GM04503 (cell line): ENCODE measurements at places on chromosomes 5 and 9.

DNA sequence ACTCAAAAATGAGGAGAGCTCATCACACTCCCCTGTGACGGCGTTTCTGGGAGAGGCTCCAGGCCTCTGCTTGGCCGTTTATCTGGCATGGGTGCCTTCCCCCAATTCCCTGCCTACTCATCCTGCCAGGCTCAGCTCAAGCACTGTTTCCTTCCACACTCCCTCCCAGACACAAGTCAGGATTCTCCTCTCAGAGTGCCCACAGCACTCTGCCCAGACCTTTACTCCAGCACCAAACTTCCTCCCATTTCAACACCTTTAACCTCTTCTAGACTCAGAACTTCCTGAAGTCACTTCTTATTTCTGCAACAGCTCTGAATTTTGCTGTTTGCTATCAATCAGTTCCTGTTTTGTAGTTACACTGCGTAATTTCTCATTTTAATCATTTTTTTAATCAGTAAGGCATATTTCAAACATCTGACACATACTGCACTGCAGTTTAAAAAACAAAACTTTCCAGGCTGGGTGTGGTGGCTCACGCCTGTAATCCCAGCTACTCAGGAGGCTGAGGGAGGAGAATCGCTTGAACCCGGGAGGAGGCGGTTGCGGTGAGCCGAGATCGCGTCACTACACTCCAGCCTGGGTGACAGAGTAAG is 16.0 kb downstream of the TRMO start:
- no peak for DNase-seq

- DNase-seq = no peak
Measured at GRCh38 chr5:65566505-65566904, 3.4 kb downstream of the PPWD1 start.

GRCh38 chr9:124212381-124213050 is 45.2 kb upstream of the NEK6 start:
- DNase-seq = peak; percentile 55

DNA sequence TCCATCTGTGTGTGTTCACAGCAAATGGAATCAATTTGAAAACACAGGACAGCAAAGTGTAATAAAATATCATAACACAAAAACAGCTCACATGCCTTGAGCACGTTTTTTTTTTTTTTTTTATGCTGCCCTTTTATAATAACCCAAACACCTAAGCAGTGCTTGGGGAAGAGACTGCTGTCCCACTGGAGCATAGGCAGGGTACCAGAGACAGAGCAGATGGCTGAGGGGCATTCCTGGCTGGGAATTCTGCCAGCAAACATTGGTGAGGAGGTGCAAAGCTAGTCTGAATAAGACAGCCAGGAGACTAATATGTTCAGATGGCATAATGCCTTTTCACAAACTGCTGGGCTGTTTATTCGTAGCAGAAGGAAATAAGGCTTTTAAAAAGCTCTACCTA is 58.1 kb upstream of the SV2C start:
- DNase-seq = no peak

GRCh38 chr9:90433398-90433941 is 209.2 kb downstream of the DIRAS2 start:
- DNase-seq = no peak

DNA sequence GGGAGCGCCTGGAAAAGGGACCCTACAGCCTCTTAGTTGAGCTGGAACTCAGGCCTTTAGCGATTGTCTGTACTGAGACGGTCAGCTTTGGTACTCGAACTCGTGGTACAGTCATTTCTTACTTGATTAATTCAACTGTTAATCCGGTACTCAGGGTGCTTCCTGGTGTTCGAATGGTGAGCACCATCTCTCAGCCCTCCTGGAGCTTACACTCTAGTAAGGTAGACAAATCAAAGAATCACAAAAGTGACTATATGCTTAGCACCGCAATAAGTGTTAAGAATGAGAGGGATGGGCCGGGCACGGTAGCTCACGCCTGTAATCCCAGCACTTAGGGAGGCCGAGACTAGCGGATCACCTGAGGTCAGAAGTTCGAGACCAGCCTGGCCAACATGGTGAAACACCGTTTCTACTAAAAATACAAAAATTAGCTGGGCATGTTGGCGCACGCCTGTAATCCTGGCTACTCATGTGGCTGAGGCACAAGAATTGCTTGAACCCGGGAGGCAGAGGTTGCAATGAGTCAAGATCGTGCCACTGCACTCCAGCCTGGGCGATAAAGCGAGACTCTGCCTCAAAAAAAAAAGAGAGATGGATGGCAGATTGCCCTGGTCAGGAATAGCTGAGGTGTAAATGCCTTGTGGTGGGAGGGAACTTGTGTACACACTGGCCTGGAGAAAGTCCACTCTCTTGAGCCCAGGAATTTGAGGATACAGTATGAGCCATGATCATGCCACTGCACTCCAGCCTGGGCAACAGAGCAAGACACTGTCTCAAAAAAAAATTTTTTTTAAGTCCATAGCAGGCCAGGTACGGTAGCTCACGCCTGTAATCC is 981 bp downstream of the TCOF1 start:
- DNase-seq = no peak

GRCh38 chr9:18404434-18405029 is 69.4 kb upstream of the ADAMTSL1 start:
- DNase-seq = no peak

- DNase-seq = no peak
Measured at GRCh38 chr5:40679913-40680681, at the start of gene PTGER4. PTGER4 (plus strand) TSS chr5:40679915; CDS start chr5:40680994, 1,079 bp downstream.

DNA sequence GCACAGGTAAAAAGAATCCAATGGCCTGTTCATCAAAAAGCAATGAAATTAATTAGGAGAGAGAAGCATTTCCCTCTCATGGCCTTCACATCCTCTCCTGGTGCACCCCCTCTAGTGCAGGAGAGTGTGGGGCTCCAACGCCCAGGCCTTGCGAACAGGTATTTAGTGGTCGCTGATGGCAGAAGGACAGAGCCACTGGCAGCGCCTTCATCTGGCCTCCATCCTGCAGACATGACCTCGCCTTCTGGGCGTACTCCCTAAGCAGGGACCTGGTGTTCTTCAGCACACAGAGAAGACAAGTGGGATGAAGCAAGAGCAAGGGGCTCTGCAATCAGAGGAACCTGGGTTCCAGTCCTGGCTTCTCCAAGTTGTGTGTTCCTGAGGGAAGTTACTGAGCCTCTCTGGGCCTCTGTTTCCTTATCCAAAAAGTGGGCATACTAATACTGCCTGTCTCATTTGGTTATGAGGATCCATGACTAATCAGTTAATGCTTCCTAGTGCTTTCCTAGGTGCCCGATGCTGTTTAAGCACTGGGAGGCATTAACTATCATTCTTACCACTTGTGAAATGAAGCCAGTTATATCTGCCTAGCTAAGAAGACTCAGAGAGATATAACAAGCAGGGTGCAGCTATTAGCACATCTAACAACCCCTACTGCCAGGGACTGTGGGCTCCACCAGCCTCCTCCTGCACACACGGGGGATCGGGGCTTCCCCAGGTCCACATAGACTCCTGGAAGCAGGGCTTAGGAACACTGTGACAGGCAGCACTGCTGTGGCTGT is 77.3 kb downstream of the SEMA4D start:
- no peak for DNase-seq

DNA sequence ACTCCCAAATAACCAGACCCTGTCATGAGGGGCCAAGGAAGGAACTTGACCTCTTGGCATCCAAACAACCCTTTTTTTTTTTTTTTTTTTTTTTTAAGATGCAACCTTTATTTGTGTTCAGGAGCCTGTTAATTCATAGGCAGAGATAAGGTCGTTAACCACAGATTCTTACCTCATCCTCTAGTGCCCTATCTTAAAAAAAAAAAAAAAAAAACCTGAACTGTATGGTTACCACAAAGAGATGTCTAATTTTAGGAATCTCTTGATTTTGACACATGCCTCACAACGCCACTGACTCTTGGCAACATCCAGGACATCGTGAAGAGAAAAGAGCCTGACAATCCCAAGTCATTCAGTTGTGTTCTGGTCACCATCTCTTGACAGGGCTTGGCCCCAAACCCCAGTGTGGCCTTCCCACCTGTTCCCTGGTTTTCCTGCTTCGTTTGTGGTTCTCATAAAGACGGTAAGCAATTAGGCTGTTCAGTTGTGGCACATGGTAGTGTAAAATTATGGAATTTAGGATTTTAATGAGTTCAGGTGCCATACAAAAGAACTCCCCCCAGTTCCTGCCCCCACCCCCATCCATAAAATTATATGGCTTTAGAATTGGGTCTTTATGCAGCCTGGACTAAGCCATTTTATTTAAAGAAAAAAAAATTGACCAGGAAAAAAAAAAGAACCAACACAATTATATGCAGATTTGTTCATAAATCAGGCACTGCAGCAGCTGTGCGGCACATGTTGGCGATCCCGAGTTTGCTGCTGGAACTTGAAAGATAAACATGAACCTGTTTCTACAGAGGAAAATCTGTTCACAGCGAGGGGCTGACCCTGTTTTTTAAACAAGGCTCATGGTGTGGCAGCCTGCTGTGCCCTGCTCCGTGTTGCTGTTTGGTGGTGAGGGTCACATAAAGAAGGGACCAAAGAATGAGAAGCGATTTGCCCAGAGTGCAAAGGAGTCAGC is 267.8 kb upstream of the CLINT1 start:
- DNase-seq = no peak

DNA sequence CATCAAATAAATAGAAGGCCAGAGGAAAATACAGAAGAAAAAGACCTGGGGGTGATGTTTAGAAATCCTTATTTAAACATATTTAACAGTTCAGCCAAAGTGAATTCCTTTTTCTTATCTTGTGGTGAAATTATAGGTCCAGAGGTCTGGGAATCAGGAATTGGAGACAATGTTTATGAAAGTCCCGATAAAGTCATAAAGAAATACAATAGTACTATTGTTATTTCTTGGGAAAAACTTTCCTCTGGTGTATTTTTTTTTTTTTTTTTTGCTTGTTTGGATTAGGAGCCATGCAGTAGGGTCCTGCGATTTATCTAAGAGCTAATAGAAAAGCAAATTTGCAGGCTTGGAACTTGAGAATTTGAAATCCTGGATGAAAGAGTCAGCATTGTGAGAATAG is 426 bp downstream of the C7 start:
- no peak for DNase-seq

DNA sequence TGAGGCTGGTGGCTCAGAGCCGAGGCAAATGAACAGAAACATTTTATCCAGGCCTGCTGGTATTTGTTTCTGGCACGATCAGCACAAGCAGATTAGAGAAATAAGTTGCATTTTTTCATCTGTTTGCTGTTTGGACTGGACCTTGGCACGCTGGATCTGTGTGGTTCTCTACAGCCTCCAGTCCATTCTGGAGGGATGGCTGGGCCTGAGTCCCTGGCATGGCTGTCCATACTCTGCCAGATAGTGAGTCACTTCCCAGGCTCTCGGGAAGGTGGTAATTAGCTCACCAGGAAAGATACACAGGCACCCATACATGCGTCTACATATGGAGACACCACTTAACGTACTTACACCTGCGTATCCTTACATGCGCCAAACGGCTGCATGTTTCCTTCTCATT is 78.6 kb downstream of the SPRY4 start:
- DNase-seq = peak; percentile 94

DNA sequence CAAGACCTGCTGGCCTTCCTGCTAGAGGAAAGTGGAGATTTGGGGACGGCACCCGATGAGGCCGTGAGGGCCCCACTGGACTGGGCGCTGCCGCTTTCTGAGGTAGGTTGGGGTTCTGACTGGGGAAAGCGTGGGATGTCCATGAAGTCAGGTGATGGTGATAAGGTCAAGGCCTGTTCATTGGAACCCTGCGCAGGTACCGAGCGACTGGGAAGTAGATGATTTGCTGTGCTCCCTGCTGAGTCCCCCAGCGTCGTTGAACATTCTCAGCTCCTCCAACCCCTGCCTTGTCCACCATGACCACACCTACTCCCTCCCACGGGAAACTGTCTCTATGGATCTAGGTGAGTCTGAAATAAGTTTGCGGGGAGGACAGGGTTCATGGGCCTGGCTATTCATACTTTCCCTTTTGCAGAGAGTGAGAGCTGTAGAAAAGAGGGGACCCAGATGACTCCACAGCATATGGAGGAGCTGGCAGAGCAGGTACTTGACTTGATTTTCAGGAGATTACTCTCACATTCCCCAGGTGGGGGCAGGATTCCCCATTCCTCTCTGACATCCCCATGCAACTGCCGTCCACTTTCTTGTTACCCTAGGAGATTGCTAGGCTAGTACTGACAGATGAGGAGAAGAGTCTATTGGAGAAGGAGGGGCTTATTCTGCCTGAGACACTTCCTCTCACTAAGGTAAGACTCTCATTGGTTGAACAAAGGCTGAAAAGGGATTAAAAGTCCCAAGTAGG is 505 bp downstream of the CREB3 start:
- DNase-seq = no peak

DNA sequence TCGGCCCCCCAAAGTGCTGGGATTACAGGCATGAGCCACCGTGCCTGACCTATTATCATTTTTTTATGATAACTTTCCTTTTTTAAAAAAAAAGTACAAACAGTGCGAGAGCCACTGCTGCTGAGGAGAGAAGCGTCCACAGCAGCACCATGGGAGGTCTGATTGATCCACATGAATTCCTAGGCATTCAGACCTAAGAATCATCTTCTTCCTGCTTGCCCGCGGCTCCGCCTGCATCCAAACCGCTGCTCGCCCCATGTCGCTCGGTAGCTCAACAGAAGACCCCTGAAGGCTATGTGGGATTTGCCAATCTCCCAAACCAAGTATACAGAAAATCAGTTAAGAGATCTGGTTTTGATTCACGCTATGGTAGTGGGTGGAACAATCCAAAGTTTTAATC is 102.0 kb downstream of the GABBR2 start:
- no peak for DNase-seq

DNA sequence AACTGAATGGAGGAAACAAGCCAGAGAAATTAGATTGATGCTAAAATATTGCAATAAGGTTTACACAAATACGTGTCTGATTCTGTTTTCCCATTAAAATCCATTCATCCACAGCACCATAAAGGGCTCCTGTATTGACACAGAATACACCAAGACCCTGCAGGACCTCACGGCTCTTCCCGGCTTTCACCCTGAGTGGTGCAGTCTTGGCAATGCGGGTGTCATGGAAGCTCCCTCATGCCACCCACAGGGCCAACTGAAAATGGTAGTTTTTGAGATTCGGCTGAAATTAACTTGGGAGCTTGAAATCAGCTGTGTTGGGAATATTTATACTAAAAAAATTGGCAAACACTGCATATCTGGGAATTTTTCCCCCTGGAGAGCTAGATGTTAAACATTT is 17.3 kb upstream of the EXOC3 start:
- no peak for DNase-seq

DNA sequence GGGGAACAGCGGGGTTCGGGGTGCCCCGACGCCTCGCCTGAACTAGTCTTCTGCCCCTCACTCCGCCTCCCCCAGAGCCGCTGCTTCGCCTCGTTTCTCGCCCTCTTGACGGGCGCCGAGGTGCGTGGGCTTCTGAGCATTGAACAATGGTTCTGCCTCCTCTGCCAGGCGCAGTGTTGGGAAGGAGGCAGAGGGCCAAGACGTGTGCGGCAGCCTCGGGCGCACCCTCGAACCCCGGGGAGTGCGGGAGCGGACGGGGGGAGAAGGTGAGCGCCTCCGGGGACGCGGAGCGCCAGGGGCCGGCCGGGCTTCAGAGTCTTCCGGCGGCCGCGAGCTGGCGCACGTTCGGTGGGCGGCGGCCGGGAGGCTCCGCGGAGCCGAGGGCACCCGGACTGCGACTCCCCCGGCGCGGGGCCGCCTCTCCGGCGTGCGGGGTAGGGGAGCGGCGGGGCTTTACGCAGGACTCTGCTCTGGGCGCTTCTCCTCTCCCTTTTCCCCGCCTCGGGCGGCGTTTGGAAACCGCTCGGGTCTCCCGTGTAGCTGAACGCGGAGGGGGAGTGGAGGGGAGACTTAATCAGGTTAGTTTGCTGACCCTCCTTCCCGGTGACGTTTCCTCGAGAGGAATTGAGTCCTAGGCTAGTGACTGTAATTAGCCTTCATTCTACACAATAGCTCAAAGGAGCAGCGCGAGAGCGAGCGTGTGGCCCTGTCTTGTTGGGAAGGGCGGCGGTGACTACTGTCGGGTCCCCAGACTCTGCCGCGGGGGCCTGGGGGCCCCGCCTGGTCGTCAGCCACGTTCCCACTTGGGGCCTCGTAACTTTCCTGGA is 1.1 kb downstream of the VLDLR start:
- no peak for DNase-seq
